Esophagus squamous epithelium (tissue), 5 donors: ENCODE measurements at places on chromosomes 7 and 10. TPM values are rescaled to one million over a fixed set of nuclear protein-coding genes. Genes with fewer than 3 reads are reported as not detected.
A peak's percentile ranks its signal among the peaks of the same experiment; 100 is the strongest.

EN2 gene
- total RNA-seq, result not detected

KIF11 gene
- total RNA-seq, result 7.4 TPM

SLC26A5 gene
- total RNA-seq, result not detected

GAD2 gene
- total RNA-seq, result not detected

DNA sequence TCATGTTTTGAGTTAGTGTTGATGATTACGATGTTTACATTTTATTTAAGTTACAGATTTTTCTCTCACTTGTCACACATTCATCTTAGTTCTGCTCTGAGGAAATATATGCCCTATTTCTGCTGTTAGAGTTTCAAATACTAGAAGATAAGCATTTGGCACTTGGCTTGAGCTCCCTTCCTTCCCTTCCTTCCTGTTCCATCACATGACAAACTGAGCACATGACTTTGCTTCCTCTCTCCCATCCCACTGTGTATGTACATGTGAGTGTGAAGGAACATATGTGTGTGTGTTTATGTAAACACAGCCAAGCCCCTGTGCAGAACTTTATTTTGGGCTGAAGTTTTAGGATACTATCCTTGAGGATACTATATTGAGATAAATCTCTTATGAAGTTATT is 795.9 kb upstream of the IGFBP3 start:
- H3K27ac ChIP-seq, result no peak overlapping the region
- no peaks in the 10 kb centered on the region for H3K27me3 ChIP-seq
- H3K4me1 ChIP-seq, result no peaks in the 10 kb centered on the region
- H3K4me3 ChIP-seq, result no peak overlapping the region

GRCh38 chr7:15571301-15571878 is 9.6 kb upstream of the AGMO start:
- no peak for DNase-seq
- H3K4me1 ChIP-seq, result no peaks in the 10 kb centered on the region
- H3K4me3 ChIP-seq, result no peak overlapping the region
- H3K27ac ChIP-seq, result no peak overlapping the region
- no peaks in the 10 kb centered on the region for H3K36me3 ChIP-seq
- no peaks in the 10 kb centered on the region for H3K27me3 ChIP-seq

DNA sequence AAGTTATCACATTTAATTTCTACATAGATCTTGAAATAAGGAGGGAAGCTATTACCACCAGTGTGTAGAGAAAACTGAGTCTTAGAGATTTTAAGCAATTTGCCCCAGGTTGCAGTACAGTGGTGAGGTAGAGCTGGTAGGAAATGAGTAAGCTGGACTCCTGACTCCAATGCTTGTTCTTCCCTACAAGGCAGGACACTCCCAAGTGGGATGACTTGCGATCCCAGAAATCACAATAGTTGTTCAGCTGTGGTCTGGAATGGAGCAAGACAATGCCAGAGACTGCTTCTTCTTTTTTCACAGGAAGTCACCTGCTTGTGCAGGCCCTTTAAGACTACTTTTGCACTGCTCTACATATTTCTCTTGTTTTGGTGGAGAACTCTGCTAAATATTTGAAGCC is 327.2 kb upstream of the BMPER start:
- no peaks in the 10 kb centered on the region for H3K4me1 ChIP-seq
- H3K27me3 ChIP-seq, result no peaks in the 10 kb centered on the region
- H3K4me3 ChIP-seq, result no peak overlapping the region
- H3K36me3 ChIP-seq, result no peaks in the 10 kb centered on the region

GRCh38 chr10:102450374-102451104 is 804 bp downstream of the C10orf95 start:
- H3K27ac ChIP-seq, result peak overlapping the region; percentile 91
- peak overlapping the region; percentile 89 for H3K4me3 ChIP-seq
- H3K27me3 ChIP-seq, result no peaks in the 10 kb centered on the region

DNA sequence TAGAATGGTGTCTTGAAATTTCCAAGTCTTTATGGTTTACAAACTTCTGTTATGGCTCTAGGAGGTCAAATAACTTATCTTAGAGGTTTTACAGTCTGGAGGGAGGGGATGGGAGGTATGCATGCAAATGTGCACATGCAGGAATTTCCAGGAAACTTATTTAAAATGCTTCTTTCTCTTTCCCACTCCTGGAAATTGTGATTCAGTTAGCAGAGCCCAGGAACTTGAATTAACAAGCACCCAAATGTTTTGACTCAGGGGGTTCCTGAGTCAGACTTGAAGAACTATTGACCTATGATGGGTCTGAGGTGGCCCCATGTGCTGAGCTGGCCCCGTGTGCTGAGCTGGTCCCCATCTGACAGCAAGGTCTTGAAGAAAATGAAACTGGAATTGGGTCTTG is 669.4 kb downstream of the INHBA start:
- no peak overlapping the region for H3K27ac ChIP-seq
- no peaks in the 10 kb centered on the region for H3K4me1 ChIP-seq
- no peak for DNase-seq
- no peaks in the 10 kb centered on the region for H3K27me3 ChIP-seq
- no peaks in the 10 kb centered on the region for H3K36me3 ChIP-seq
- no peak overlapping the region for H3K4me3 ChIP-seq

- H3K27me3 ChIP-seq, result no peaks in the 10 kb centered on the region
- no peak for DNase-seq
- H3K4me1 ChIP-seq, result peaks cover 30% of the 10 kb centered on the region
Measured at GRCh38 chr10:128067691-128068397, 58.4 kb downstream of the MKI67 start.

- no peak overlapping the region for H3K27ac ChIP-seq
- H3K4me1 ChIP-seq, result peaks cover 5% of the 10 kb centered on the region
- H3K27me3 ChIP-seq, result no peaks in the 10 kb centered on the region
Measured at GRCh38 chr7:139598642-139599041, 75.2 kb downstream of the CLEC2L start.

DNA sequence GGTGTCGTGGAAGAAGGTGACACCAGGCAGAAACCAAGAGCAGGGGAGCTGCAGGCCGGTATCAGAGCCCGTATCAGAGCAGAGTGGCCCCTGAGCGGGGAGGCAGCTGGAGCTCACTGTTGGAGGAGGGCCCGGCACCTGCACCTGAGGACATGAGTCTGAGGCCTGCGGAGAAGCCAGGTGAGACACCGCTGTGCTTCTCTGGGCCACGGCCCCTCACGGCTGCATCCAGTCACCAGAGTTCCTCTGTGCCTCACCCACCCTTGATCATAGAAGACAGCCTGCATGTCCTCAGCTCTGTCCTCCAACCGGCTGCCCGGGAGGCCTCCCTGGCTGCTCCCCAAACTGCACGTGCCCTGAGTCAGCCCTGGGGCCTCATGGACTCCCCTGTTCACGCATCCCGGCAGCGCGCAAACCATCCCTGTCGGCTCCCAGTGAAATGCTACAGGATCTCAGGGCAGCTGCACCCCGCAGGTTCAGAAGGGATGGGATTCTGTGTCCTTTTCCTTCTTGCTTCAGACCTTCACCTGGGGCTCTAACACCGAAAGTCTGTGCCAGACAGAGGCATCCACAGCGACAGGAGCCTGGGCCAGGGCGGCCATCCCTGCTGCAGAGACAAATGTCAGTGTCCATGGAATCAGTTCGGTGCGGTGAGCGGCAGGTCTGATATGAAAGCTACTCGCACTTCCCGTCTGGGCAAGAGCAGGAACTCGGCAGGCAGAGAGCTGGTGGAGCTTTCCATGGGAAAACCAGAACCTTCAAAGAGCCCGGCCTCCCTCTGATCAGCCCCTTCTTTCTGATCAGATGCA is 111.9 kb upstream of the FAM20C start:
- peaks cover 9% of the 10 kb centered on the region for H3K4me1 ChIP-seq
- H3K4me3 ChIP-seq, result no peak overlapping the region
- DNase-seq, result no peak
- H3K36me3 ChIP-seq, result no peaks in the 10 kb centered on the region
- H3K27me3 ChIP-seq, result no peaks in the 10 kb centered on the region

DNA sequence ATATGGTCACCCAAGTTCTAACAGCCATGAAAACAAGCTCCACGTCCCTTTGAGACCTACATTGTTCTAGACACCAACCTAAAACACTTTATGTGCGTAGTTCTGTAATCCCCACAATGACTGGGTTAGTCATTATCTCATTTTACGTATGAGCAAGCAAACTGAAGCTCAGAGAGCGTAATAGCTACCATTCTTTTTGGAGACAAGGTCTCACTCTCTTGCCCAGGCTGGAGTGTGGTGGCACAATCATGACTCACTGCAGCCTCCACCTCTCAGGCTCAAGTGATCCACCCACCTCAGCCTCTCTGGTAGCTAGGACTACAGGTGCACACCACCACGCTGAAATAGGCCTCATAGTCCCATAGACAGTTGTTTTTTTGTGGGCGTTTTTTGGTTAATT is 10.5 kb downstream of the DAGLB start:
- H3K4me1 ChIP-seq, result peaks cover 60% of the 10 kb centered on the region
- no peak overlapping the region for H3K4me3 ChIP-seq
- no peak for DNase-seq
- H3K27ac ChIP-seq, result no peak overlapping the region
- no peaks in the 10 kb centered on the region for H3K36me3 ChIP-seq

DNA sequence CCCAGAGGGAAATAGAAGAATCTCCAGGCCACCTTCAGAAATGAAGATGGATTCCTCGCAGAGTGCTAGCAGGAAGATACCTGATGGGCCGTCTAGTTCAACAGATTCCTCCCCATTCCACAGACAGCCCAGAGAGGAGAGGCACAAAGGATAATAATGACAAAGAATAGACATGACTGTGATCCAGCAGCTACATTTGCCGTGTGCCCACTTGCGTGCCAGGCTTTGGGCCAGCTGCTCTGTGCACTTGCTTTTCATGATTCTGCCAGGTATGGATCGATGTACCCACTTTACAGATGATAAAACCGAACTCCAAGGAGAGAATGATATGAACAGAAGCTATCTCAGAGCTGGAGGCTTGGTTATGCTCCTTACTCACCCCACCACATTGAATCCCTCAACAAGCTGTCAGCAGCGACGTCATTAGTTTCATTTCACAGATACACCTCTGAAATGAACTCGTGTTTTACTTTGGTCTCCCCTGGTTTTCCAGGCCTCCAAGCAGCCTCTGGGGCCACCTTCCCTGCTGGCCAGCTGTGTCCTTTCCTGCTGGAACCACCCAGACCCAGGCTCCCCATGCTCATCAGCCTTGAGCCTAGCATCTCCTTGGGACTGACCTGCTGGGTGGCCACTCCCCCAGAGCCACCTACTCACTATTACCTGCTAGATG is 11.9 kb upstream of the WDFY4 start:
- H3K27me3 ChIP-seq, result no peaks in the 10 kb centered on the region
- no peak overlapping the region for H3K27ac ChIP-seq
- H3K4me3 ChIP-seq, result no peak overlapping the region
- DNase-seq, result no peak
- H3K4me1 ChIP-seq, result peaks cover 10% of the 10 kb centered on the region

GRCh38 chr10:104445359-104445758 is 91.7 kb downstream of the CFAP58 start:
- no peak overlapping the region for H3K27ac ChIP-seq
- H3K4me1 ChIP-seq, result no peaks in the 10 kb centered on the region
- H3K4me3 ChIP-seq, result no peak overlapping the region
- DNase-seq, result no peak
